ENCODE measurements at places on chromosomes 3 and 15. TPM values are rescaled to one million over a fixed set of nuclear protein-coding genes. Genes with fewer than 3 reads are reported as not detected.

Gene KLF15
- 0.11 TPM for total RNA-seq

DNA sequence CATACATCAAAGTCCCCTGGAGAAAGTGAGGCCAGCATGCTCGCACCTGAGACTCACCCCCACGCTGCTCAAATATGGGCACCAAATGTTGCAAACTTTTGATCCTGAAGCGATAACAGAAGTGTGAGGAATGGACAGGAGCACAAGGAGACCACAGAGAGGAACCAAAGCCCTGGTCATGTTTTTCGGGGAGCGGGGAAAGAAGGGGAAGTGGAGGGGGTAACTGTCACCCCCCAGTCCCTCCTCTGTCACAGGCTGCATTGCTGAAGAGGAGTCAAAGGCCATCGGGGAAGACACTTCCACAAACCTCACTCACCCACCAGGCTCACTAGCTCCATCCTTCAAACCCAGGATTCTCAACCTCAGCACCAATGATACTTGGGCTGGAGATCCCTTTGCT lies 182.4 kb downstream of the UACA start:
- no peak for DNase-seq

DNA sequence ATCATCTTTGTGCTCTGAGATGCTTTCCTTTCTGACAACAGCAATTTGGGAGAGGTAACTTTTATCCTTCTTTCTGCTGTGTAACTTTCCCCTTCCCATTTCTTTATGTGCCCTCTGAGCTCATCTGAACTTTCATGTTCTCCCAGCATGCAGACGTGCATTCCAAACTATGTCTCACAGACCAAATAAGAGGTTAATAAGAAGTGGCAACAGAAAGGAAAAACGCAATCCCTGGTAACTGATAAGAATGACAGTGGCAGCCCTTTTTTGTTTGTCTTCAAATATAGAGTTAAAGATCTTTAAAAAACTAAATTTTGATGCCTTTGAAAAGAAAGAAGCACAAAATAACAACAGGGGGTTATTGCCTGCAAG lies 533.4 kb downstream of the FOXP1 start:
- no peak for DNase-seq

- no peak for DNase-seq
Observed at GRCh38 chr15:27486051-27486450, 515.1 kb downstream of the GABRG3 start.

GRCh38 chr3:99929745-99930139 lies 112.1 kb downstream of the CMSS1 start:
- DNase-seq, result peak; percentile 30

GRCh38 chr3:174268586-174268985 lies 590.5 kb upstream of the NAALADL2 start:
- DNase-seq, result peak; percentile 4

DNA sequence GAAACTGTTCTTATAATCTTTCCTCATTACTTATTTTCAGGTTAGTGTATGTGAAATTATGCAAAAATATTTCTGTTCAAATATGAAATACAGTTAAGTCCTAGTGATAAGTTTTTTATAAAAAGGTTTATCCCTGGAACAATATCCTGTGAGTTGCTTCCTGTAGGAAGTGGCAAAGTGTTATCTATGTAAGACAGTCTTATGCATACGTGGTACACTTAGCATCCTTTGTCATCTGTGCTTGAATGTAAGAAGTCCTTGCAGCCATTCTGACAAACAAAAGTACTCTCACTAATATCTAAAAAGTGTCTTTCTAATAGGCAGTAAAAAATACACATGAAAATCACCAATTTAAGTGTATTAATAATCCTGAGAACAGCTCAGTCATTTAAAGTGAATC lies 372.5 kb upstream of the BCHE start:
- DNase-seq, result no peak

DNA sequence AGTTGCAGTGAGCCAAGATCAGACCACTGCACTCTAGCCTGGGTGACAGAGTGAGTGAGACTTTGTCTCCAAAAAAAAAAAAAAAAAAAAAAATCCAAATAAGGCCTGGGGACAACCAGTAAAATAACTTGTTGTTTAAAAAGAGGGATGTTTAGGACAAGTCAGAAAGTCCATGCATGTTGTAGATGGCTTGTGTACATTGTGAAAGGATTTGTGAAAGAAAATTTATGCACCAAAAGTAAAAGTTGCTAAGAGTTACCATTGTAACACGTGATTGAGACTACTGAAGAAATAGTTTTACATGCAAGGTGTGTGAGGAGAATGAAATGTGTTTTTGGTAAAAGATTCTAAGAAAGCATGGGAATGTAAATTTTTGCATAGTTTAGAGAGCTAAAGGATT lies 35.7 kb upstream of the SEC61A1 start:
- DNase-seq, result no peak

Data from LHCN-M2 (cell line).